Activated CD4-positive, alpha-beta T cell treated with anti-CD3 and anti-CD28 coated beads, Interleukin-2, amount 50 U/mL, for 4 hours (primary cell): ENCODE measurements at places on chromosomes 6 and 20.

- DNase-seq, result peak; percentile 40
Observed at GRCh38 chr20:58308680-58309527, 611 bp upstream of the RAB22A start.

DNA sequence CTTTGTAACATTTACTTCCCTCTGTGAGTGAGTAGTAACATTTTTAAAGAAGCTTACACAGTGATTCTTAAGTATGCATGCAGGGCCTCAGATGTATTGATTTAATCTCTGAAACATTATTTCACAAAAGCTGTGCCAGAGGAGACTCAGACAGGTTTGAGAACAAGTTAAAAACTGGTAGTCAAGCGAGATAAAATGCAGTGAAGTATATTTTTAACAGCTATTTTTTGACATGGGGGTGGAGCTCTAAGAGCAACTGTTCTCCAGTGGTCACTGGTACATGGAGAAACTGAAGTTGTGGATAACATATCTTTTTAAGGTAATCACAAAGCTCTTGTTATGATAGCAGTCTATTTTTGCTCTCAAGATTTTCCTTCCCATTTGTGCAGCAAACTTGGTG lies 20.4 kb downstream of the DSTN start:
- DNase-seq, result no peak

DNA sequence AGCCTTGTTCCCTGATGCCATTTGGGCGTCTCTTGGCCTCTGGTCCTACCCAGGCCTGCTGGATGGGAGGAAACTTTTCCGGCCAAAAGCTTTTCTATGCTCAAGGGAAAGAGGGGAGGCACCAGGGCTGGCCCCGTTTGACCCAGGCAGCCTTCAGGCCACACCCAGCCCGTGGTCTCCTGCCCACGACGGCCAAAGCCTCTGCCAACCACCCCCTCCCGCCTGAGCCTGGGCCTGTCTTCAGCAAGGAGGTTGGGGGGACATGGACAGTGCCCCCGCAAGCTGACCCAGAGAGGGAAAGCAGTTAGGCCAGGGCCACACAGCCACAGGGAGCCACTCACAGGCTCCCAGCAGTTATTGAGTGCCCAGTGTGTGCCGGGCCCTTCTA lies 49.5 kb downstream of the SRC start:
- no peak for DNase-seq

DNA sequence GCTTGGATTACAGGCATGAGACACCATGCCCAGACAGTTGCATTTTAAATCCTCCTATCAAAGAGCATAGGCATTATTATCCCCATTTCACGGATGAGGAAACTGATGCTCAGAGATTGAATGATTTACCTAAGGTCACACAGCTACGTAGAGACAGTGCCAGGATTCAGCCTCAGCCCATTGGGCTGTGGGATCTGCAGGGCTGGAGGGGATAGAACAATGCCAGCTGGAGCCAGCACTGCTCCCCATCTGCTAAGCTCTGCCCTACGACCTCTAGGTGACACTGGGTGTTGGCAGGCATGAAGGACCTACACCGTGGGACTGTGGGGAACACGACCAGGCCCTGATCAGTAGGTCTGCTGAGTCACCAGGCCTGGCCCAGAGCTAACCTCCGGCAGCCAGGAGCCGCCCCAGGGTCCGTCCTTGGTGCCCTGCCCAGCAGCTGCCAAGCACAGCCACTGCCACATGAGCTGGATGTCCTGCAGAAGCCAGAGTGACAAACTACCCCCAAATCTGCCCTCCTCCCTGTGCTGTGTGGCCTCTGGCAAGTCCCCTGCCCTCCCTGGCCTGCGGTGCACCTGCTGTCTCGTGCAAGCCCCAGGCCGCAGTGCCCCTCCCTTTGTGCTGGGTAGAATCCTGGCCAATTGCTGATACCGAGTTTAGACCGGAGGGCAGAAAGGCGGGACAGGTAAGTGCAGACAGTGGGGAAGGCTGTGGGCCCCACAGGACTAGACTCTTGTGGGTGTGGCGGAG lies 47.6 kb upstream of the PTGIS start:
- no peak for DNase-seq

DNA sequence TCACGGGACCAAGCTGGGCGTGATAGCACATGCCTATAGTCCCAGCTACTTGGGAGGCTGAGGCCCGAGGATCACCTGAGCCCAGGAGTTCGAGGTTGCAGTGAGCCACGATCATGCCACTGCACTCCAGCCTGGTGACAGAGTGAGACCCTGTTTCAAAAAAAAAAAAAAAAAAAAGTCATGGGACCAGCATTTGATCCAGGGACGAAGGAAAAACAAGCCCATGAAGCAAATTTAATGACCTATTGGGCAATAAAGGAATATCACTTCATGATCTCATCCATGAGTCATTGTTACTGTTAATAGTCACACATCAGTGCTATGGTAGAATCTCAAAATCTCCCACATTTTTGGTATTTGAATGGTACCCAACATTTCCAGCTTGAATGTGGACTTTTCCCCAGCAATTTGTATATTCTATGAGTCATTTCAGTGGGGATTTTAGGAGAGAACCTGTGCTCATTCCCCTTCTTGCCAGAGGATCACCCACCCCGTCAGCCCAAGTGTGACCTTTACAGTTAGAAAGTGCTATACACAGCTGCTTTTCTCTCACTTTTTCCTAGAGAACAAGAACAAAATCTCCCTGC lies 8.5 kb upstream of the SOD2 start:
- DNase-seq, result no peak

DNA sequence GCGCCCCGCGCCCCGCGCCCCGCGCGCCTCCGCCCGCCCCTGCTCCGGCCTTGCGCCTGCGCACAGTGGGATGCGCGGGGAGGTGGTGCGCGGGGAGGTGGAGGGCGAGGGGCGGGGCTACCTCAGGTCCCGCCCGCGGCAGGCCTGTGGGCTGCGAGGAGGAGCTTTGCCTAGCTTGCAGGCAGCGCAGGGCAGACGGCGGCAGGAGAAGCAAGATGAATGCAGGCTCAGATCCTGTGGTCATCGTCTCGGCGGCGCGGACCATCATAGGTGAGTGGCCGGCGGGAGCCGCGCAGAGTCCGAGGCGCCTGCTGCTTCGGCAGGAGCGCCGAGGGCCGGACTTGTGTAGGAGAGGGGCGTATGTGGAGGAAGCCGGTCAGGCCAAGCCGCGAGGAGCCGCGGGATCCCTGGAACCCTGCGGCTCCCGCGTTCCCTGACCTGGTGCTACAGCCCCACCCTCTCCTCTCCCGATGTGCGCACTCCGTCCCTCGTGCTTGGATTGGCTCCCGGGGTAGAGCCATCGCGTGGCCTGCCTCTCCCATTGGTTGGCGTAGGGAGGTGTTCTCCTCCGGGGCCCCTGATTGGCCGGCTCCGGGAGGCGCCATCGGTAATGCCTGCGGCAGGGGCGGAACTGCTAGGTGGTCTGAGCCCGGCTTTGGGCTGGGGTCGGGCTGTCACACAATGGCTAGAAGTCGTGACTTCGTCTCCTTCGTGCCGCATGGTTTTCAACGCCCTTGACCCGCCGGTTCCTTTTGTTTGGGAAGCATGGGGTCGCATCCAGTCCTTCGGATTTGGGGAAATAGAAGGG lies at the start of gene ACAT2:
Gene ACAT2, plus strand, starts transcription at position 173 of the 808 bp plus-strand sequence. Its CDS starts 43 bp downstream, at position 216.
- peak; percentile 84 for DNase-seq

GRCh38 chr6:33207552-33208090 lies 679 bp upstream of the RING1 start:
- DNase-seq, result no peak

DNA sequence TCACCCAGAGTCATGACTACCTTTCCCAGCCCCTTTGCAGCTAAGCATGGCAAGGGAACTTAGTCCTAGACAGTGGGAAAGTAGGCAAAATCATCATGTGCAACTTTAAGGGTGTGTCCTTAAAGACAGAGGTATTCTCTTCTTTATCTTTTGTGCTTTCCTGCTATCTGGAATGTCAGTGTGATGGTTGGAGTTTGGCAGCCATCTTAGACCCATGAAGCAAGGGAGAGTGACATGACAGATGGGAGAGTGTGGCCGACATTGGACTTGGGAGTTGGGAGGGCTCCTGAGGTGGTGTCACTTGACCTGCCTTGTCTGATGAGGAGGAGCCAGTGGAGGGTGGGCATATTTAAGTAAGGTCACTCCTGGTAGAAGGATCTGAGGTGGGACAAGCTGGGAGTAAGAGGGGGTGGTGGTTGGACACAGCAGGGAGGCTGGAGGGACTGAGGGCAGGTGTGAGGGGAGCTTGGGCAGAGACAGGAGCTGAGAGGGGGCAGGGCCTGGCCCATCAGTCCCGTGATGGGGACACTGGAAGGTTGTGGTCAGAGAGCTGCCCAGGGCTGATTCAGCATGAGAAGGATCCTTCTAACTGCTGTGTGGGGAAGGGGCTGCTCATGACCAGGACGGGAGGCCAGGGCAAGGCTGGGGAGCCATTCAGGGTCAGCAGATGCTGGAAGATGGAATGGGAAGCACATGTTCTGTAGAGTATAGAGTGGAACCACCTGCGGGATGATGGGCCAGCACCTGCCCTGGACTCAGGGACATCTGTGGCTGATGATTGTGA lies 29.5 kb upstream of the SULF2 start:
- no peak for DNase-seq

DNA sequence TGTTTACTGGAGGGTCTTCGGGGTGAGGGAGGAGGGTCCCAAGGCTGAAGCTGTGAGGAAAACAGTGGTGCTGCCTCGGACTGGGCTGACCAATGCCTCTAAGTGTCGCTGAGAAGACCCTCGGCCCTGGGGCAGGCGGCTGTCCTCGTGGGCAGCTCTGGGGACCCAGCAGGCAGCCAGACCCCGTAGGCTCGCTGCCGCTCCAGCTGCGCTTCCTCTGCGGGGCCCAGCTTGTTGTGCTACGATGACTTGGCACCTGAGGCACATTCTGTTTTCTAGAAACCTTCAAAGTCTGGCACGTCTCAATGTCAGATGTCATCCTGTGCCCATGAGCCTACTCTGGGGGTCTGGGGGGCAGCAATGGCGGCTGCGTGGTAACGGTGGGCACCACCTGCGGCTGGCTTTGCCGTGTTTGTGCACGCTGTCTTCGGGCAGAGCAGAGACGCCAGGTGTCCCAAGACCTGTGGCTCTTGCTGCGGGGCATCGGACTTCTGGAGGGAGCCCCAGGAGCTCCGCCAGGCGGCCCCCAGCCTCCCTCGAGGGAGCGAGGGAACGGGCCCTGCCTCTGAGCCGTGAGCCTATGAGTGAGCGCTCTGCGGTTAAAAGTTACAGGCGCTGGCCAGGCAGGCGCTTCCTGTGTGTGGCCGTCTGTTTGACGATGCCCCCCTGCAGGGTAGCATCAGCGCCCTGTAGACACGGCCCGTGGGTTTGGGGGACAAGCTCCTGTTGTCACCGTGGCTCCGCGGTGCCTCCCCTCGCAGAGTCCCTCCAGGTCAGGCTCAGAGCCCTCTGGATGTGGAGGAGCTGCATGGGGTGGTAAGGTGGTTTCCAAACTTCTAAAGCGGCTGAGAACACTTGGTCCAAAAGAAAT lies 6.8 kb downstream of the SLC17A9 start:
- no peak for DNase-seq

GRCh38 chr20:3128275-3128984 lies 31.2 kb downstream of the FASTKD5 start:
- DNase-seq, result no peak

- DNase-seq, result no peak
Observed at GRCh38 chr6:157879034-157879872, 56.2 kb downstream of the SNX9 start.

GRCh38 chr20:36498386-36499179 lies 42.7 kb upstream of the MYL9 start:
- DNase-seq, result no peak

DNA sequence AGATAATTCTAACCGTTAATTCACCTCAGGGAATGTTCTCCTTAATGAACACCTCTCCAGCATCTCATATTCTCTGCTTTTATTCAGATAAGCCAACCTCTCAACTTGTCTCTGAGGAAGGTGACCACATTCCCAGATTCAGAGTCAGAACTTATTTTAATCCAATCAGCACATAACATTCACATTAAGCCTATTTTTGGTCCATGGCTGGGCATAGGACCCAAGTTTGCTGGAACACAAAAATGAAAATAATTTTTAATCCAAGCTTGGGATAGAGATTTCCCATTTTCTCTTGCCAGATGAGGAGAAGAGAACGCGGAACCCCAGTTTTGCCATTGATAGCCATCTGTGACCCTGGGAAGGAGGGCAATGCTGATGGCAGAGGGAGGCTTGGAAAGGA lies 126.5 kb downstream of the FRK start:
- DNase-seq, result no peak

- peak; percentile 77 for DNase-seq
Observed at GRCh38 chr6:112163295-112164257, 76.2 kb downstream of the FAM229B start.

DNA sequence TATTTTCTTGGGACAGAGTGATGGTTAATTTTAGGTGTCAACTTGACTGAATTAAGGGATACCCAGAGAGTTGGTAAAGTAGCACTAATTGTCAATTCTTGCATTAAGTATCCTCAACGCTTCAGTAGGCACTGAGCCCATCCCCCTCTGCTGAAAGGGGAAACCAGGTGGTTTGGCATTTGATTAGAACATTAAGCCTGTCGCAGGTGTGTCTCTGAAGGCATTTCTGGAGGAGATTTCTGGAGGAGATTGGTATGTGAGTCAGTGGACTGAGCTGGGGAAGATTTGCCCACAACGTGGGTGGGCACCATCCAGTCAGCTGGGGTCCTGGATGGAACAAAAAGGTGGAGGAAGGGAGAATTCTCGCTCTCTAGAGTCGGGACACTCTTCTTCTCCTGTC lies 119.8 kb downstream of the RFX6 start:
- no peak for DNase-seq

DNA sequence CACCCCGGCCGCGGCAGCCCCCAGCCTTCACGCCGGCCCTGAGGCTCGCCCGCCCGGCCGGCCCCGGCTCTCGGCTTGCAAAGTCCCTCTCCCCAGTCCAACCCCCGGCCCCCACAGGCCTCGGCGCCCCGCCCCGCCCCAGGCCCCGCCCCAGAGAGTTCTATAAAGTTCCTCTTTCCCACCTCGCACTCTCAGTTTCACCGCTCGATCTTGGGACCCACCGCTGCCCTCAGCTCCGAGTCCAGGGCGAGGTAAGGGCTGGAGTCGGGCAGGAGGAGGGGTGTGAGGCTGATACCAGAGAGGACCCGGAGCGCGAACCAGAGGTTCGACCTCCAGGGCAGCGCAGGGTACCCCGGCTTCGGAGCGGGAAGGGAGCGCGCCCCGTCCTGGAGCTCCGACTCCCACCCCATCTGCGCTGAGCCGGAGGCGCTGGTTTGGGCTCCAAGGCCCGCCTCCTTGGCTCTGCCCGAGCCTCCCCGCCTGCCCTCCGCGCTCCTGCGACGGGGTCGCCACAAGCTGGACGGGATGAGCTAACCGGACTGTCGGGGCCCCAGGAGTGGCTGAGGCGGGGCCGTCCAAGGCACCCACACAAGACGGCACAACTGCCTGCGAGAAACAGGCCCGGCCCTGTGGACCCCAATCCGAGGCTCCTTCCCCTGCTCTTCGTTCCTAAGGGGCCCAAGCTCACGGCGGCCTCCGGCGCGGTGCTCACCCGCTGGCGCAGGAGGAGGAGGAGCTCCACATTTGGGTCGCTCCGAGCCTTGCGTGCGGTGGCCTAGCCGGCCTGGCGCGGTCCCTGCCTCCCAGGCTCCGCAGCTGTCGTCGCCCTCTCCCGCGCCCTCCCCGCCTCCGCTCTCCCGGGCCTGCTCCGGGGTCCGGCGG lies at the start of gene IRF4:
Gene IRF4, plus strand, starts transcription at position 194 of the 882 bp plus-strand sequence. CDS start 1,401 bp downstream, outside the sequence.
- peak; percentile 83 for DNase-seq
